ENCODE measurements at places on chromosomes 5 and 9.

DNA sequence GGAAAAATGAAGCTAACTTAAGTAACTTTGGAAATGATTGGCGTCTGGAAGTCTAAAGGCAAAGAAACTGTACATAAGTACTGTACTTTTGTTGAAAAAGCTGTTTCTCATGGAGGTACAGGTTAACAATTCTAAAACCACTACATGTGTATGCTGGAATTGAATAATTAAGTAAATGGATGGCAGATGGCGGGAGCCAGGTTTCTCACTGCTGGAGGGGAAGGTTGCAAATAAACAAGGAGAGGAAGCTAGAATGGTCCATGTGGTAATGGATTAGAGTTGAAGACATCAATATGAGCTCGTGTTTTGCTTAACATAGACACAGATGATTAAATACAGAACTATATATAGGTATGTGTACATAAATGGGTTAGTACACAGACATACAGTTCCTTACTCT lies 43.2 kb upstream of the ASTN2 start:
- no peak for DNase-seq

GRCh38 chr9:19441730-19442129 lies 32.9 kb downstream of the ACER2 start:
- DNase-seq: no peak

DNA sequence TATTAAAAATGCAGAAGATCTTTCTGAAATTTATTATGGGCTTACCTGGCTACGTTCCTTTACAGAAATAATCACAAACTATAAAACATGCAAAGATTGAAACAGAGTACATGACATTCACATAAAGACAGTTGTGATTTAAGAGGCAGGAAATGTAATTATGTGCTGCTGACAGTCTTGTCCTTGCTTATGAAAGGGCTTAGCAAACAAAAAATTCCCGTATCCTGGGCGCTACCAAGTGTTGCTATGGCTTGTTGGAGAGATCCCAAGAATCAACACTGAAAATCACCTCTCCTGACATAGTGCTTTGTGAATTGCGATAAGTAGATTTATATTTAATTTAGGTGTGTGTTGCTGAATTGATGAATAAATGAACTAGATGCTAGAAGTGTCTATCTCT lies 352.5 kb upstream of the C9orf72 start:
- DNase-seq: no peak

GRCh38 chr5:131640043-131640856 lies 5.2 kb upstream of the RAPGEF6 start:
- no peak for DNase-seq

GRCh38 chr5:82649943-82650342 lies 371.8 kb upstream of the RPS23 start:
- DNase-seq: no peak
